Gastroesophageal sphincter (tissue), 4 donors: ENCODE measurements at places on chromosomes 1 and 21.
A peak's percentile ranks its signal among the peaks of the same experiment; 100 is the strongest.

- no peaks in the 10 kb centered on the region for H3K27me3 ChIP-seq
- no peak overlapping the region for H3K27ac ChIP-seq
- peaks cover 5% of the 10 kb centered on the region for H3K4me1 ChIP-seq
- H3K4me3 ChIP-seq = no peak overlapping the region
These were observed 43.6 kb downstream of the ALG6 start for GRCh38 chr1:63411066-63411465.

DNA sequence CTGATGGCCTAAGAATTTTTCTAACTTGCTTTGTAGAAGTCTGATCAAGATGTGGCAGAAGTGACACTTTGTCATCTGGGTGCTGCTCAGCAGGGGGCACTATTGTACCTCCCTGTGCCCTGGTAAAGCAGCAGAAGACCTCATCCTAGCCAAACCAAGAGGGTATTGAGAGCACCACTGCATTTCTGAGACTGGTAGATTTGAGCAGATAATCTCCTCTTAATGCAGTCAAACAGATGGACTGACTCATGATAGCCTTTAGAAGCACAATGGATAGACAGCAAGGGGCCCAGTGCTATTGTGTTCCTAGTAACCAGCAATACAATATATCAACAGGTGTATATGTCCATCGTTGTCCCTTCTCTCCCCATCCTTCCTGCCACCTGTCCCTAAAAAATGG lies 5.7 kb downstream of the TPM3 start:
- no peak for ATAC-seq
- H3K4me1 ChIP-seq = no peaks in the 10 kb centered on the region
- no peaks in the 10 kb centered on the region for H3K27me3 ChIP-seq
- no peaks in the 10 kb centered on the region for H3K36me3 ChIP-seq
- H3K27ac ChIP-seq = no peak overlapping the region

- H3K27ac ChIP-seq = peak overlapping the region; percentile 6
- H3K36me3 ChIP-seq = no peaks in the 10 kb centered on the region
- H3K4me3 ChIP-seq = peak overlapping the region; percentile 87
- H3K27me3 ChIP-seq = no peaks in the 10 kb centered on the region
- peaks cover 18% of the 10 kb centered on the region for H3K4me1 ChIP-seq
- peak; percentile 87 for ATAC-seq
These were observed 85.0 kb downstream of the NKAIN1 start for GRCh38 chr1:31154632-31155215.

DNA sequence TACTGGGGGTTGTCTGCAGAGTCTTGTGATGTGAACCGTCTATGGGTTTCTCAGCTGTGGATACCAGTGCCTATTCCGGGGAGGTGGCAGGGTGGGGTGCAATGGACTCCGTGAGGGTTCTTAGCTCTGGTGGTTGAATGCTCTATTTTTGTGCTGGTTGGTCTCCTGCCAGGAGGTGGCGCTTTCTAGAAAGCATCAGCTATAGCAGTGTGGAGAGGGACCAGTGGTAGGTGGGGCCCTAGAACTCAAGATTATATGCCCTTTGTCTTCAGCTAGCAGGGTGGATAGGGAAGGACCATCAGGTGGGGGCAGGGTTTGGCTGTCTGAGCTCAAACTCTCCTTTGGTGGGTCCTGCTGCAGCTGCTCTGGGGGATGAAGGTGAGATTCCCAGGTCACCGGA lies 127.3 kb upstream of the PLD5 start:
- H3K27ac ChIP-seq = no peak overlapping the region
- H3K27me3 ChIP-seq = peaks cover 11% of the 10 kb centered on the region
- H3K36me3 ChIP-seq = no peaks in the 10 kb centered on the region
- ATAC-seq = no peak

- no peaks in the 10 kb centered on the region for H3K4me1 ChIP-seq
- peaks cover 64% of the 10 kb centered on the region for H3K36me3 ChIP-seq
- no peaks in the 10 kb centered on the region for H3K27me3 ChIP-seq
- no peak overlapping the region for H3K4me3 ChIP-seq
- no peak overlapping the region for H3K27ac ChIP-seq
- no peak for ATAC-seq
These were observed 20.7 kb upstream of the GNG4 start for GRCh38 chr1:235670157-235670776.

DNA sequence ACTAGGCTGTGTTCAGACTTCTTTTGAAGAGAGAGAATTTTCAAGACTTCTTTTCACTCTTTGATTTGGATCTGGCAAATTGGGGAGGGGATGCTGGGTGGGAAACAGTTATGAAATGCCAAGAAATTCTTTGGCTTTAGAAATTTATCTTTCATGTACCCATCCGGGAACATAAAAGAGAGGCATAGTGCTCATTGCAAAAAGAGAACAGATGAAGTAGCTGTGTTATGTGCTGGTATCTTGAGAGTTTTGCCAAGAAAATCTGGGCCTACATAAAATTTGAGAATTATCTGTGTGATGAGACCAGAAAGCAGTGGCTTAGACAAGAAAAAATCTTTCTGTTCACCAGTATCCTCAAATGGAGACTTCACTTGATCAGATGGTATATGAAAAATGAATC lies 4.3 kb downstream of the TMEM167B start:
- H3K36me3 ChIP-seq = no peaks in the 10 kb centered on the region
- no peak overlapping the region for H3K4me3 ChIP-seq
- peaks cover 62% of the 10 kb centered on the region for H3K4me1 ChIP-seq
- no peaks in the 10 kb centered on the region for H3K27me3 ChIP-seq
- H3K27ac ChIP-seq = peak overlapping the region; percentile 22
- ATAC-seq = no peak

DNA sequence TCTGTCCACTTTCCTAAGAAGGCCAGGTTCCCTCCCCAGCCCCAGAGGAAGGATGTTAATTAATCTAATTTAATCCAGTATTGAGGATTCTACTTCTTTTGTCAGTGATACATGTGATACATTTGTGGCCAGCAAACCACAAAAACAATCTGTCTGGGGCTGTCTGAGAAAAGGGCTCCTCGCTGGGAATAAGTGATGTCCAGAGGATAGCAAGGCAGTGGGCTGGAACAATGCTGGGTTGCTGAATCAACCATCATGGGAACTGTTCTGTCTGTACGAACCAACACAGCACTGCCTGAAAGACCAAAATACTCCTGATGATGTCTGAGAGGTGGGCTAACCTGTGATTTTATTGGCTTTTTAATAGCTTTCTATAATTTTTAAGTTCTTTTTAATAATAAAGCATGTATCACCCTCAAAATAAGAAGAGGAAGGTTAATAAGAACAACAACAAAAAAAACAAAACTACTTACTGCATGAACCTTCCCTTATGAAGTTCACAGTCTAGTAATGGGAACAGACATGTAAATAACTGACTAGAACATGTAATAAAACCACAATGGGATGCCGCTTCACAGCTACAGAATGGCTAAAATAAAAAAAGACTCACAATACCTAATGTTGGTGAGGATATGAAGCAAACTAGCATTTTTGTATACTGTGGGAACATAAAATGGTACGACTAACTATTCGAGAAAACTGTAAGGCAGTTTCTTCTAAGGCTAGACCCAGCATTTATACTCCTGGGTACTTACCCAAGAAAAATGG lies 11.4 kb upstream of the ADAR start:
- no peak overlapping the region for H3K4me3 ChIP-seq
- no peaks in the 10 kb centered on the region for H3K27me3 ChIP-seq
- no peak overlapping the region for H3K27ac ChIP-seq
- no peak for ATAC-seq
- no peaks in the 10 kb centered on the region for H3K4me1 ChIP-seq

- no peaks in the 10 kb centered on the region for H3K36me3 ChIP-seq
- no peaks in the 10 kb centered on the region for H3K27me3 ChIP-seq
- no peak overlapping the region for H3K27ac ChIP-seq
These were observed 33.4 kb upstream of the OSBPL9 start for GRCh38 chr1:51583532-51583931.
